ENCODE measurements at places on chromosomes 3 and 15. TPM values are rescaled to one million over a fixed set of nuclear protein-coding genes. Genes with fewer than 3 reads are reported as not detected.

DNA sequence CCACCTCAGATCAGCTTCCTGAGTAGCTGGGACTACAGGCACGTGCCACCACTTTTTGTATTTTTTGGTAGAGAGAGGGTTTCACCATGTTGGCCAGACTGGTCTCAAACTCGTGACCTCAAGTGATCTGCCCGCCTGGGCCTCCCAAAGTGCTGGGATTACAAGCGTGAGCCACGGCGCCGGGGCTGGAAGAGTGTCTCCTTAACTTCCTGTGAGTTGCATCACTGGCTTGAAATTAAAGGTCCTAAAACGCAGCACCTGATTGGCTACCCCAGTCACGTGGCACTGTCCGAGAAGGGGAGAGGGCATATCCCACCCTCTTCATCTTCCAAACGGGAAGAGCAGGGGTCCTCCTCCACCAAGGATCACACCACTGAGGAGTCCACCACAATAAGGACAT lies 5.5 kb upstream of the FAM174B start:
- no peak overlapping the region for H3K4me3 ChIP-seq
- no peak for DNase-seq
- H3K27me3 ChIP-seq = peaks cover 16% of the 10 kb centered on the region
- H3K27ac ChIP-seq = no peak overlapping the region
- peaks cover 20% of the 10 kb centered on the region for H3K4me1 ChIP-seq
- no peaks in the 10 kb centered on the region for H3K36me3 ChIP-seq

- H3K36me3 ChIP-seq = no peaks in the 10 kb centered on the region
- no peaks in the 10 kb centered on the region for H3K27me3 ChIP-seq
- H3K4me1 ChIP-seq = no peaks in the 10 kb centered on the region
- DNase-seq = no peak
- no peak overlapping the region for H3K4me3 ChIP-seq
Measured at GRCh38 chr3:14920536-14920935, 26.8 kb upstream of the NR2C2 start.

- H3K4me3 ChIP-seq = no peak overlapping the region
- no peak overlapping the region for H3K27ac ChIP-seq
- no peaks in the 10 kb centered on the region for H3K36me3 ChIP-seq
Measured at GRCh38 chr3:128269796-128270195, 116.5 kb downstream of the EEFSEC start.

GRCh38 chr15:88302373-88302772 lies 45.8 kb upstream of the NTRK3 start:
- no peak overlapping the region for H3K27ac ChIP-seq
- H3K4me3 ChIP-seq = no peak overlapping the region
- H3K36me3 ChIP-seq = no peaks in the 10 kb centered on the region
- DNase-seq = no peak
- no peaks in the 10 kb centered on the region for H3K27me3 ChIP-seq
- H3K4me1 ChIP-seq = peaks cover 5% of the 10 kb centered on the region

- no peak overlapping the region for H3K27ac ChIP-seq
- no peak for DNase-seq
- H3K27me3 ChIP-seq = no peaks in the 10 kb centered on the region
- no peaks in the 10 kb centered on the region for H3K36me3 ChIP-seq
- no peaks in the 10 kb centered on the region for H3K4me1 ChIP-seq
Measured at GRCh38 chr15:74504836-74505235, 36.2 kb upstream of the ARID3B start.

DNA sequence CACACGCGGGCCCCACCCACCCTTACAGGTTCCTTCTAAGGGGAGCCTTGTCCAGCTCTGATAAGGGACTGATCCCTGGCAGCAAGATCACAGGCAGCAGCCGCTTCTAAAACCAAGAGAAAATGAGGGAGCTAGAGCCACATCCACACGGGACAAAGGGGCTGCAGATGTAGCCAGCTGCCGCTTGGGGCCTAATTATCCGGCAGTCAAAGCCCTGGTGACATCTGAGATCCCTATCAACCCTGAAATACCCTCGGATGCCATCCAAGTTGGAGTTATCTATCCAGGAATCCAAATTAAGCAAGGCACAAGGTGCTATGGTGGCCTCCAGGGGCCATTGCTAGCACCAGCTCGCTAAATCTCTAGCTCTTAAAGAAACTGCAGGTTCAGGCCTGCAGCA lies 248.3 kb downstream of the VPS13C start:
- H3K27ac ChIP-seq = no peak overlapping the region
- H3K27me3 ChIP-seq = no peaks in the 10 kb centered on the region
- DNase-seq = no peak
- H3K4me3 ChIP-seq = no peak overlapping the region
- H3K36me3 ChIP-seq = no peaks in the 10 kb centered on the region

- no peak for DNase-seq
- H3K4me1 ChIP-seq = peaks cover 15% of the 10 kb centered on the region
- no peak overlapping the region for H3K4me3 ChIP-seq
- no peak overlapping the region for H3K27ac ChIP-seq
- H3K36me3 ChIP-seq = no peaks in the 10 kb centered on the region
- H3K27me3 ChIP-seq = no peaks in the 10 kb centered on the region
Measured at GRCh38 chr3:114417265-114417664, 123.4 kb downstream of the TIGIT start.

- no peak overlapping the region for H3K4me3 ChIP-seq
- H3K27ac ChIP-seq = no peak overlapping the region
- DNase-seq = no peak
- H3K36me3 ChIP-seq = no peaks in the 10 kb centered on the region
Measured at GRCh38 chr3:59131016-59131766, 81.4 kb upstream of the CFAP20DC start.

GRCh38 chr15:89899295-89899945 lies 5.6 kb upstream of the AP3S2 start:
- H3K4me3 ChIP-seq = no peak overlapping the region
- H3K36me3 ChIP-seq = no peaks in the 10 kb centered on the region
- no peaks in the 10 kb centered on the region for H3K27me3 ChIP-seq
- DNase-seq = no peak
- no peak overlapping the region for H3K27ac ChIP-seq

DNA sequence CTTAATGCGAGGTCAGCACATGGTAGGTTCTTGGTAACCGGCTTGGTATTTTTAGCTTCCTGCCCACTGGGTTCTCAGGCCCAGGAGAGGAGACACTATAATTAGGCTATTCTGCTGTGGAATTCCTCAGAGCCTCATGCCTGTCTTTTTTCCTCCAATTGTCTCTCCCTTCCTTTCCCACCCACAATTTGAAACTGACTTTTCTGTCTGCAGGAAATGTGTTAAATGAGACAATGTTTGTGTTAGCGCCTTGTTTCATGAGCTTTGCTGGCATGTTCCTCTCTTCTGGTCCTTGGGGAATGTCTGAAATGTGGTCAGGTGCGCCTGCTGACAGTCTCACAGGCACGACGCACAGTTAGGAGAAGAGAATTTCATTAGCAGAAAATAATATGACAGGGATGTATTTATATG lies 223.6 kb upstream of the CTNNB1 start:
- no peak for DNase-seq
- no peaks in the 10 kb centered on the region for H3K4me1 ChIP-seq
- no peaks in the 10 kb centered on the region for H3K27me3 ChIP-seq
- H3K27ac ChIP-seq = no peak overlapping the region

- no peaks in the 10 kb centered on the region for H3K36me3 ChIP-seq
- no peaks in the 10 kb centered on the region for H3K27me3 ChIP-seq
- H3K4me3 ChIP-seq = no peak overlapping the region
- no peak for DNase-seq
- H3K27ac ChIP-seq = no peak overlapping the region
- H3K4me1 ChIP-seq = peaks cover 27% of the 10 kb centered on the region
Measured at GRCh38 chr3:60185161-60185560, 1066.1 kb downstream of the FHIT start.

GRCh38 chr3:149015393-149015792 lies 24.1 kb downstream of the GYG1 start:
- H3K4me1 ChIP-seq = peaks cover 14% of the 10 kb centered on the region
- H3K4me3 ChIP-seq = no peak overlapping the region
- H3K27me3 ChIP-seq = no peaks in the 10 kb centered on the region
- no peak overlapping the region for H3K27ac ChIP-seq
- DNase-seq = no peak
- peaks cover 9% of the 10 kb centered on the region for H3K36me3 ChIP-seq

- H3K36me3 ChIP-seq = no peaks in the 10 kb centered on the region
- no peak overlapping the region for H3K4me3 ChIP-seq
- no peak for DNase-seq
- H3K27ac ChIP-seq = no peak overlapping the region
Measured at GRCh38 chr3:136334209-136334608, 84.1 kb downstream of the PCCB start.

DNA sequence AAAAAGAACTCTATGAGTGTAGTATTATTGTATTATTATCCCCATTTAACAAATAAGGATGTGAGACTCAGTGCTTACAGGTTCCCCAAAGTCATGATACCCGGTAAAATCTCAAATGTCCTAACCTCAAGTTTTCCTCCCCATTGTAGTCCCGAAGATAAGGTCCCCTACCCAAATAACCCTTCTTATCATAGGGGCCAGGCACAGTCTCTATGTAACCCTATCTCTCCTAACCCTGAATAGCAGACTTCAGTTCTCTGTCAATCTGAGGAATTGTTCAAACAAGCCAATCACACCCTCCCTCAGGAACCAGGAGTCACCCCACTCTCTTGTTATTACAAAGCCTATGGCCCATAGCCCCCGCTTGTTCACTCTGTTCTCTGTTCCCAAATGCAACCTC lies 10.5 kb upstream of the SUSD5 start:
- no peaks in the 10 kb centered on the region for H3K36me3 ChIP-seq
- no peak for DNase-seq
- no peaks in the 10 kb centered on the region for H3K27me3 ChIP-seq
- H3K4me3 ChIP-seq = no peak overlapping the region

FETUB gene
- total RNA-seq = not detected

ERICH6 gene
- total RNA-seq = not detected

VPS13C gene
- 28.0 TPM for total RNA-seq

FRMD5 gene
- total RNA-seq = 10.1 TPM

Measured in GM23338 (cell line).